ENCODE measurements at places on chromosomes 5 and 9. TPM values are rescaled to one million over a fixed set of nuclear protein-coding genes. Genes with fewer than 3 reads are reported as not detected.

DNA sequence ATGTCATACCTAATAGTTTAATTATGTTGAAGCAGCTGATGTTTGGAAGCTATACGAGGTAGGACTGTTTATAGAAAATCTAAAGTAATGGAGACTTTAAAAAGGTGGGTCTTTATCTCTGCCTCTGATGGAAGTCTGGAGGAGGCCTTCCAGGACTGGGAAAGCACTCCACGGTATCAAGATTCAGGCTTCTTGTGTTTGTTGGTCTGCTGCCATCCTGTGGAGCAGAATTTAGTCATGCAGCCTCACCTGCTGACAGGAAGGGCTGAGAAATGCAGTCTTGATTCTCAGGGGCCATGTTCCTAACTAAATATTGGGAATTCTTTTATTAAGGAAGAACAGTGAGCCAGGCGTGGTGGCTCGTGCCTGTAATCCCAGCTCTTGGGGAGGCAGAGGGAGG lies 15.9 kb downstream of the SPDL1 start:
- DNase-seq: no peak

GRCh38 chr5:143923634-143924266 lies 111.8 kb downstream of the HMHB1 start:
- DNase-seq: peak; percentile 34

DNA sequence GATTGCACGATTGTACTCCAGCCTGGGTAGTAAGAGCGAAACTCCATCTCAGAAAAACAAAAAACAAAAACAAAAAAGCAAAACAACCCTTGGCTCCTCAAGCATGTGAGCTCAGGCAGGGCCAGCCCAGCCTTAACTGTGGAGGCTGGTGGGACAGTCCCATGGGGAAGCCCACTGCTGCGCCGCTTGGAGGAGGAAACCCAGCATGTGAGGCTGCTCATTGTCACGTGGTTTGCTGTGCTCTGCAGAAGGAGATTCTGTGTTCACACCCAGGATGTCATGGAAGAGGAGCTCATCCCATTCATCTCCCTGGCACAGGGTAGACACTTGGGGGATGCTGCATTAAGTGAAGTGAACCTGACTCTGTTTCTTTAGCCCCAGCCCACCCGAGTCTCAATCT lies 4.0 kb downstream of the ZBED3 start:
- DNase-seq: no peak

DNA sequence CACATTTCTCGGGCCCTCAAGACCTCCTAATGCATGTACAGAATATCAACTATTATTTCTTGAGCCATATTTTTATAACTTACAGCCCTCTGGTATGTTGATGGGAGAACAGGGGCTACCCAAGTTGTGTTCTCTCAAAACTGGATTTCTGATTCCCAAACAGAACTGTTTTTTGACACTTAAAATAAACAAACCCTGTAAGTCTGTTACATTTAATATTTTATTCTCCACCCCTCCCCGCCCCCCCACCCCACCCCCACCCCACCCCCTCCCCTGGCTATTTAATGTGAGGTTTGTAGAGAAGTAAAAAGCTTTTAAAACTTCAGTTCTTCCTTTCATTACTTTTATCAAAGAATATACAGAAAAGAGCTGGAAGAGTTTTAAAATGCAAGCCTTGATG lies 77.9 kb downstream of the FOXB2 start:
- no peak for DNase-seq

Gene CYSRT1
- total RNA-seq: 0.32 TPM

Gene SYK
- not detected for total RNA-seq

- DNase-seq: no peak
Observed at GRCh38 chr5:149267241-149267973, 4.3 kb upstream of the AFAP1L1 start.

Gene NEUROG1
- not detected for total RNA-seq

Data from HFFc6 (cell line).